Stimulated activated CD4-positive, alpha-beta T cell treated with anti-CD3 and anti-CD28 coated beads, Interleukin-4, amount 100 ng/mL, for 4 hours (primary cell): ENCODE measurements at places on chromosomes 5 and 9.
A peak's percentile ranks its signal among the peaks of the same experiment; 100 is the strongest.

DNA sequence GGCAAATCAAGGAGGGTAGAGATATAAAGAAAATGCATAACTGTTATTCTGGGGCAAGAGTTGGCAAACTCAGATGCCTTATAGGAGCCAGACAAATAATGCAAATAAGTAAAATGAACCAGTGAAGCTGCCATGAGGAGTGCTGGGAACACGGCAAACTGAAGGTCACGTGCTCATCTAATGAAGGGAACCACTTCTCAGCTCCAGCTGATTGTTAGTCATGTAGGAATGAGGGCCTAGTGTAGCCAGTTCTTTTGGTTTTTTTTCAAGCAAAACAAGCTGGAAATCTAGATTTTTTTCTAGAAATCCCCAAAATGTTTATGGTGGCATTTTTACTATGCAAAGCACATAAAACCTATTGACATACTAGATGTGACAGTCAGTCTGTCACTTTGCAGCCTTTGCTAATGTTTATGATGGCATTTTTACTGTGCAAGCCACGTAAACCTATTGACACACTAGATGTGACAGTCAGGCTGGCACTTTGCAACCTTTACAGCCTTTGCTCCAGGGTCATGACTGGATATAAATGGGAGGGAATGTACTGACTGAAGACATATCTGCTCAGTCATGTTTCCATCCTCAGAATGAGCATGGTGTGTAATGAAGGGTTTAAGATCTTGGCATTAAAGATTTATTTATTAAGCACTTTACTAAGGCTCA, 39.4 kb downstream of the RUSC2 start:
- no peak for DNase-seq

DNA sequence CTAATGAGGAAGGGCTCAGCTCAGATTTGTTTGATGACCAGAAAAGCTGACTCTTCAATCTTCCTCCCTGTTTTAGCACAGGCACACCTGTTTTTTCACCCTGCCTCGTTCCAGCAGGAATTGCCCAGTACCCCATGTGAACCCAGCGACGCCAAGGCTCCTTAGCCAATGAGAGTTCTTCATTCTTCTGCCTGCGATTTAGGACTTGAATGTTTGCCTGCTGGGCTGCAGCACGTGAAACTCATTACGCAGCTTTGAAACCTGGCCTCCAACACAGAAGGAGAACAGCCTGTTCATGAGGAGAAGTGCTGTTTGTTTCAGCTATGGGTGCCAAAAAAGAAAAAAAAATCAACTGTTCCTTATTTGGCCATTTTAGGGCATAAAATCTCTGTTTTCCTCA, 315.5 kb downstream of the TRPM3 start:
- DNase-seq, result no peak

DNA sequence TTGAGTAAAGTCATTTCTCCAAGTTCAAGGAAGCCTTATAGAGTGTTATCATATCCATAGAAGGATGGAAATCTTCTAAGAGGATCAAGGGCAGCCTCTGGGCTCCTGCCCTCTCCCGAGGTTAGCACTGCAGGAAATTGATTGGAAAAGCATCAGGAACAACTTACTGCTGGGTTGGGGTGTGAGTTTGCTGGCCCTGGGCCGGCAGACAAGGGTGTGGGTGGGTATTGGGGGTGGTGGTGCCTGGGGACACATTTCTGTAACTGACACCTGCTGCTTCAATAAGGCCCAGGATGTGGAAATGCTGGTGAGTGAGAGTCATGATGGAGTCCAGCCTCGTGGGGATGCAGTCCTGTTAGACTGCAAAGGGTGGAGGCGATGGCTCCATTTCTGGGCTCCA, 5.5 kb downstream of the CSF2 start:
- no peak for DNase-seq

DNA sequence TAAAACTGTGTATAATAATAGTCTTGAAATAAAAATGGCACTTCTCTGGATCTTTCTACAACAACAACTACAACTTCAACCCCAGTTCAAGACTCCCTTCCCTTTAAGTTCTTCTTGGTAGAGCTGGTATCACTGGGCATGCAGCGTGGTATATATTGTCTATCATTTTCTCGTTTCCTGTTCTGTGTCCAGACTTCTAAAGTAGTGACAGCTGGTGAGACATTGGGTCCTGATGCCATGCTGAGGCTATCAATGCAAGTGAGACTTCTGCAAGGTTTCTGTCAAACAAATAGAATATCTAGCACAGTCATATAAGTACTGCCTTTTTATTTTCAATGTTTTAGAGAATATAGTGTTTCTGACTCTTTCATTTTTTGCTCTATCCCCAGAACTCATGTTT, 123.0 kb upstream of the GRIN3A start:
- DNase-seq, result no peak

DNA sequence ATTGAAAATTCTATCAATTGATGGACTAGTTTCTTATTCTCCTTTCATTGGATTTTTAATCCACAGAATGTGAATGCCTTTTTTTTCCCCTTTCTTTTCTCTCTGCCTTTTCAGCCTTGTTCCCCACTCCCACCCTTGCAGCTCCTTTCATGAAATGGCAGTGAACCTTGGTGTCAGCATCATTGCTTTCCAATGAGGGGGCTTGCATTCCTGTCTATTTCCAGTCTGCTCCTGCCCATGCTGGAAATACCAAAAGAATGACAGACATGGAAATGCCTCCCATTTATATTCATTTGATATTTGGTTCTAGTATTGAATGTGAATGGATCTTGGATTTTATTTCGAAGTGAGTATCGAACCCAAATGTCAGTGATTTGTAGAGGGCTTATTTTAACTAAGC, 162.7 kb upstream of the SGCD start:
- DNase-seq, result no peak

GRCh38 chr5:102731693-102732092, 23.4 kb upstream of the PAM start:
- no peak for DNase-seq

DNA sequence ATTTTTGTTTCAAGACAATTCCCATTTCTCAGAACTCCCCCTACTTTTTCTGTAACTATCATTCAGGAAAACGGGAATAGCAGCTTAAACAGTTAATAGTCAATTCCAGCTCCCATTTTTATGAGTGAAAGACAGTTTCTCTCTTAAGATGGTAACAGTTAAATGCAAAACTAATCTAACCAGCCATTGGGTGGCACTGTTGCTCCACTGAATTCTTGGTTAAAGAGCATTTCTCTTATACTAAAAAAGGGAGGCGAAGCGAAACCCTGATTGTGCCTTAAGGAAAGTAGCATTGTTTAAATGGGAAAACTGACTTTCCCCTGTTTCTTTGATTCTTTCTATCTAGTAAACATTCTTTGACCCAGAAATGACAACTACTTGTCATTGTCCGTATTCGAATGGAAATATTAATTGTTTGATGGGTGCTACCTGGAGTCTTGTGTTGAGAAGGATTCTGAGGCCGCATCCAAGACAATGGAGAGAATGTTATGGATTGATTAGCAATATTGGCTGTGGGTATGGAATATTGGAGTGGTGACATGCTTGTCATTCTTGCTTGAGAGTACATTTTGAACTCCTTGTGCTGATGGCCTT, 507.8 kb downstream of the MAT2B start:
- DNase-seq, result no peak

GRCh38 chr5:86137297-86137696, 480.4 kb upstream of the COX7C start:
- DNase-seq, result no peak

DNA sequence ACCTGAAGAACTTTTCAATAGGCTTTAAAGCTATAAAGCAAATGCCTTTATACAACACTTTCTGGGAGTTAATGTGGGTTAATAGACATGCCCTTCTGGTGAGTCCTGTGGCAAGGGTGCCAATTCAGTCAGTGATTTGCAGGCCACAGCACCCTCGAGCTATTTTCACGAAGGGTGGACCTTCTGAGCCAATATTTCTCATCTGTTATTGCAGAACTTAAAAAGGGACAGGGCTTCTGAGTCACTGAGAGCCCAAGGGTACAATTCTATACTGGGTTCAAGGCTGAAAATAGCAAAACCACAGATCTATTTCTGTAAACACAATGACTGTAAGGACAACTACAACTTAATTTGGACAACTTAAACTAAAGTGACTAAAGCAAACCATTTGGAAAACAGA, 92.8 kb downstream of the GABRG2 start:
- DNase-seq, result no peak

- no peak for DNase-seq
Observed at GRCh38 chr9:121784731-121785411, 133.4 kb downstream of the DAB2IP start.

DNA sequence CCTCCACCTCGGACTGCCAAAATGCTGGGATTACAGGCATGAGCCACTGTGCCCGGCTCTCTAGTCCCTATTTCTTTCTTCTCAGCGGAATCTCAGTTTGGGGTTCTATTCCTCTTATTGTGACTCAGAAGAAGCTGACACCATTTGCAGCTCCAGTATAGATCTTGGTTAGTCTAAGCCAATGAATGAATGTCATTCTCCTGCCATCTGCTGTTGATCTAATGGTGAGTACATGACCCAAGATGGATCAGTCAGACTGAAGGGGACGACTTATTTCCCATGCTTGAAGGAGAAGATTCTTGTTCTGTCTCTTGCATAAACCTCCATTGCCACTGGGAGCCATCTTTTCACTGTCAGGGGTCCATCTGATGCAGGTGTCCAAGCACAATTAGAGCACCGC, 76.0 kb upstream of the KLF9 start:
- no peak for DNase-seq

DNA sequence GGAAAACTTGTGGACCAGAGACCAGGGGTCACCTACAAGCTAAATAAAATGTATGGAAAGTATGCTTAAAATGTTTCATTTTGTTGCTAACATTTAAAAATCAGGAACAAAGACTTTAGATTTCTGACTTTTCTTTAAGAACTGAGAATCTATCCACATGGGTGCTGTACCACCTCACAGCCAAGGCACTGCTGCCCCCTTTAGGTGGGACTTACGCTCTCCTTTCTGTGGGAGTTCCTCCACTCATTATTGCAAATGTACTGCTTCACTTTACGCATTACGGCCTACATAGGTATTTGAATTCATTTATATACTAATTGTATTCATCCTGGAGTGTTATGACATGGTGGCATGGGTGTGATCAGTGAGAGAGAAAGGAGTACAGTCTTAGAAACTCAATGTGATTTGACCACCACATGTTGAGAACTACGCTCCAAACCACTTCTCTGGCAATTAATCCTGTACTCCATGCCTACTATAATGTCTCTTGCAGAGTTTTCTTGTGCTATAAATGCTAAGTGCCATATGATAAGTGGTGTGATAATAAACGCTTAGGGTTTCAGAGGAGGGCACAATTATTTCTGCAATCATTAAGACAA, 24.7 kb upstream of the CETN3 start:
- peak; percentile 33 for DNase-seq

GRCh38 chr9:69141851-69142250, 32.2 kb upstream of the TJP2 start:
- no peak for DNase-seq

- DNase-seq, result no peak
Observed at GRCh38 chr9:126980231-126980630, 65.6 kb downstream of the RALGPS1 start.

DNA sequence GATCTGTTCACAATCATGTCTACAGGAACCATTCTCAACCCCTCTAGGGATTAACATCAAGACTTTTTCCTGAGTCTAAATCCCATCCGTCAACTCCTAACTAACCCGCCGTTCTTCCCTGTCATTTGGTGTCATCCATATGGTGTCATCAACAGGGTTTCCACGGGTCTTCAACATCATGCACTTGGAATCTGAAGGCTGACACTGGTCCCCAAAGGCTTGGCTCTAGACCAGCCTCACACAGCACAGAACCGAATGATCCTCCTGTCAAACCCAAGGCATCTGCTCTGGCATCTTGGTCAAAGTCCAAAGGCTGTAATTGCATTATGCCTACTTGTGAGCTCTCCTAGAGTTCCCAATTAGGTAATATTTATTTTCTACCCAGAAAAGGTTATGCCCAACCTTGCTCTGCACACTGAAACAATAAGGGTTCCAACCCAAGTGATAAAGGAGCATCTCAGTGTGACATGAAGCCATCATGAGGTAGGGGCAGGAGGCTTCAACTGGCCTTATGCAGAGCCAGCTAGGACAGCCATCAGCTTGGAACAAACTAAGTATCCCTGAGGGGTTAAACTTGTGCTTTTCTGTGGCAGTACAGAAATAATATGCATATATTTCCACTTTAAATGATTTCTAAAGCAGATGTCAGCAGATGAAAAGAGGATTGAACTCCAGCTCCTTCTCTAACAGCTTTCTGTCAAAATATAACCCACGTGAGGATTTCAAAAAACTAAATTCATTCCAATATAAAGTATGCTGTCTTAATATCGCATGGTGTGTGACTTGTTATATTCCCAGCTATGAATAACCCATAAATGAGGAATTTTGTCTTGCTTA, 13.9 kb downstream of the ENC1 start:
- DNase-seq, result no peak

- no peak for DNase-seq
Observed at GRCh38 chr5:144139586-144139985, 30.9 kb downstream of the YIPF5 start.

DNA sequence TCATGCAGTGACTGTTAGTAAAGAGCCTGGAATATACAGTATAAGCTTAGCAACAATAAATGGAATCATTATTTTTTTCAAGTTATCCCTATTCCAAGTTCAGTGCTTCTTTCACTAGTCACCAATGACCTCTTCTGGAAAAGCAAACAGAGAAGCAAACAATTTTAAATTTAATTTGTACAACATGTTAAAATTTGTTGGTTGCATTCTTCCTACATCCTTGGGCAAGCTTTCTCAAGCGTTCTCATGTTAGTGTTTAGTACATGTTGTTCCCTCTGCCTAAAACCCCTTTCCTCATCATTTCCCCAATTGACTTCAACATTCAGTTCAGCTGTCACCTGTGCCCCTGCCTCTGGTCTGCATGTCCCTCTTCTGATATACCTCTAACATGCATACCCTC, 123.4 kb downstream of the SEC61B start:
- no peak for DNase-seq

- no peak for DNase-seq
Observed at GRCh38 chr5:81202655-81203054, 30.5 kb upstream of the CKMT2 start.

DNA sequence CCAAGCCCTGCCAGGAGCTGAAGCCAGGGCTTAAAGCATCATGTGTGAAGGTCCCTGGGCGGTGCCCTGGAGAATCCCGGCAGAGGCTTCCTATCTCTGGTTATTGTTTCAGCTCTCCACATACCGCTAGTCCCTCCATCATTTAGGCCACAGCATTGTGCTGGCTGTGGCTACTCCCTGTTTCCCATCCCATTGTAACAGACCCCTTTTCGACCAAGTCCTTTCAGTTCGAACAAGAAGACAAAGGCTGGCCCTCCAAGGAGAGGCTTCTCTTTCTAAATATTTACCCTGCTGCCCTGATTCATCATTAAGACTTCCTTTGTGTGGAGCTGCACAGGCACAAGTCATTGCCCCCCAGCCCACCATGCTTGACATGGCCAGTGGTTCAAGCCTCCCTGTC, 41.6 kb downstream of the NEUROG1 start:
- no peak for DNase-seq

DNA sequence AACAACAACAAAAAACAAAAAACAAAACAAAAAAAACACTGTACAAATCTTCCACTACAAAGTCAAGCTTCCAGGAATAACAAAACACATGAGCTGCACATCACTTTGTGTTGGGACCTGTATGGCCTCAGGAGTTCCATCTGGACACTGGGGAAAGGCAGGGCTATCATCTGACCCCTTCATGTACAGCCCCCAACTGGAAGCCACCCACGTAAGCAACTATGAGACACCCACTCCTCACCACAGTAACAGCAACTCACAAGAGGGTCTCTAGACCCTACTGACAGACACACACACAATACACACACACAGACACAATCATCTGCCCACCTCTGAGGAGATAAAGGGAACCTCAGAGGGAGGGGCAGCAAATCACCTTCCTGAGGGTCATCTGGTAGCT, 81.7 kb upstream of the LRRTM2 start:
- DNase-seq, result no peak
